GM23248 (cell line): ENCODE measurements at places on chromosomes 11 and 22.
A peak's percentile ranks its signal among the peaks of the same experiment; 100 is the strongest.

DNA sequence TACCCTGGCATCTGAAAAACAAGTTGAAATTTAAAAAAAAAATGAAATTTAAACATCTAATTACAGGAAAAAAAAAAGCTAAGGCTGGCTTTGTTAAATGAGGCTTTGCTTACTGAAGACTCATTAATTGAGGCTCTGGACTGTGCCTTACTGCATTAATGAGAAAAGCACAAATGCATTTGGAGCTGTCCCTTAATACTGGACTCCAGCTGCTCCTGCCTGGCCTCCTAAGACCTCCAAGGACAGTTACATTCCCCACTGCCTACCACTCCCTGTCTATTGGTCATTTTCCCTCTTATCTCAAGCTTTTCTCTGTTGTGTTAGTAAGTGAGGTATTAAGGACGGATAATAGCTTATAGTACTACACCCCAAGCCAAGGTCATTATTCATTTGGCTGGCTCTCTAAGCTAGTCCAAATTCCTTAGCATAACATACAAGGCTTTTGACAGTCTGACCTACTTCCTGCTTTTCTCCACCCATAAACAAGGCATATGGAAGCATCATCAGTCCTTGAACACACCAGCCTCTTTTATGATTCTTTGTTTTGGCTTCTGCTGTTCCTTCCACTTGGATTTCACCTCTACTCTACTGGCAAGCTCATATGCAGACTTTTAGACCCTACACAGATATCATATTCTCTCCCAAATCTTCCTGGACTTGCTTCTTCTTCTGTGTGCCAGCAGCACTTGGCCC is 62.5 kb downstream of the USP35 start:
- DNase-seq = peak; percentile 56

DNA sequence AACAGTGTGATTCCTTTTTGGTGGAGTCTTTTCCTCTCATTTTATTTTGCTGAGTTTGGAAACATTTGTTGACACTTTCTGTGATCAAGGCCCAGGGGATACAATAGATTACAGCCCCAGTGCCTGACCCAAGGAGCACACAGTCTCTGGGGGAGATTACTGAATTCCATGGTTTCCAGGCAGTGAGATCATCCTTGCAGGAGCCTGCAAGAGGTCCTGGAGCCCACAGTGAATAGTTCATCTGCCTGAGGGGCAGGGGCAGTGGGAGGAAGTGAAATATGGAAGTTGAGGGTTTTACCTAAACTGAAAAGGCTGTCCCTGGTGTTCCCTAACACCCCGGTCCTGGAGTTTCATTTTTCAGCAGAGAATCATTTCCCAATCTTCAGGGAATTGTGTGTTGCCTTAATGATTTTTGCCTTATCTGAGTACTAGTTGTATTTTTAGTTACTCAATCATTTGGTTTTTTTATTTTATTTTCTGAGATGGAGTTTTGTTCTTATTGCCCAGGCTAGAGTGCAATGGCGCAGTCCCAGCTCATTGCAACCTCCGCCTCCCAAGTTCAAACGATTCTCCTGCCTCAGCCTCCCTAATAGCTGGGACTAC is 7.7 kb downstream of the CCS start:
- no peak for DNase-seq

GRCh38 chr22:27630754-27631153 is 170.8 kb downstream of the MN1 start:
- no peak for DNase-seq

- DNase-seq = no peak
These were observed 16.5 kb downstream of the MOB2 start for GRCh38 chr11:1469911-1470680.

DNA sequence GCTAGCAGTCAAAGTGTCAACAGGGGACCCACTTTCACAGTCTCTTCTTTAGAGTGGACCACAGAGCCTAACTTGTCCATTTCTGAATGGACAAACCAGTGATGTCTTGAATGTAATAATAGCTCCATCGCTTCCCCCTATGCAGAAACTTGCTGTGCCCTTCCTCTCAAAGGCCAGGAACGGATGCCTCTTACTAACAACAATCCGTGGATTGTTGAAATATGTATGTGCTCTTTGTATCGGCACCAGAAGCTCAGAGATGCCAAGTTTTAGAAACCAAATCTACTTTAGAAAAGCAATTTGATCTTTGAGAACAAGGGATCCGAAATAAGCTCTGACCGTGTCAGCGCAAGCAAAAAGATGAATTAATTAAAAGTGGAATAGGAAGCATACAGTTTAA is 259.5 kb upstream of the POU2AF2 start:
- no peak for DNase-seq

DNA sequence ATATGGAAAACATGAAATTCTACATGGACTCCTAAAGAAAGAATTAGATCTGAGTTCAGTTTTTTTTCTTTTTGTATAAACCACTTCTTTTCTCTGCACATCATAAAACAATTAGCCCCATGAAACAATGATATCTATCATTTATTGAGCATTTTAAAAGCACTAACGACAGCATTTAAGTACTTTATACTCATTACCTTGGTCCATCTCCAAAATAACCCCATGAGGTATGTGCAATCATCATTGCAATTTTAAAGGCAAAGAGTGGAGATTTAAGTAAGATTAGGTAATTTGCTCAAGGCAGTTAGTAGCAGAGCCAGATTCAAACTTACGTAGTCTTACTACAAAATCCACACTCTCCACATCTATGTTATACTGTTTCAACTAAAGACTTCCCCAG is 177.7 kb upstream of the RAG2 start:
- no peak for DNase-seq

- no peak for DNase-seq
These were observed 5.7 kb downstream of the MPZL2 start for GRCh38 chr11:118258410-118258809.

DNA sequence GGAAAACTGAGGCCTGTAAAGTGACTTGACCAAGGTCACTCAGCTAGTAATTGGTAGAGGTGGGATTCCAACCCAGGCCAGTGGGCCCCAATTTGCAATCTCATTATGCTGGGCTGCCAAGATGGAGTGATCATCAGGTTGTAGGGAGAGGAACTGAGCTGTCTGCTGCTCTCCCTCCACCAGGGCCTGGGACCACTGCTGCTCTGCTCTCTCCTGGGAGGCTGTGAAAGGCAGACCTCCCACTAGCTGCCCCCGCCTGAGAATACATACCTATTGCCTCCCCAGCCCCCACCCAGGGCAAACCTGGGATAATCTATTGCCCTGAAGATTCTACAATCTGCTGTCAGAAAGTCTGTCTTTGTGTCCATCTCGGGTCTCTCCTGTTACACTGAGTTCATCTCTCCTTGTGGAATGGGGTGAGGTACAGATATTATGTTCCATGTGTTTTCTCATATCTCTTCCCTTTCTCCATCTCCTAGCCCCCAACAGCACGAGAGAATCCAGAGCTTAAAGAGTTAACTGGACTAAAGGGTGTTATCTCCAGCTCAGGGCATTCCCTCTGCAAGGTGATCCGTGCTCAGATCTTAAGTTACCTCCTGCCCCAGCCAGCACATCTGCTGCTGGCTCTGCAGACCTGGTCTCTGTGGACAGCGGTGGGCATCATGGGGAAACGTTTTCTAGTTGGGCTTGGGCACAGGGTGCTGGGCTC is 5.6 kb downstream of the NECTIN1 start:
- DNase-seq = no peak

- no peak for DNase-seq
These were observed 114.1 kb downstream of the MICAL2 start for GRCh38 chr11:12224537-12224893.

GRCh38 chr11:130400781-130401483 is 27.5 kb downstream of the ADAMTS8 start:
- peak; percentile 89 for DNase-seq

- no peak for DNase-seq
These were observed 40.1 kb downstream of the CTSC start for GRCh38 chr11:88297421-88297820.
